ENCODE measurements at places on chromosomes 3 and 15.

GRCh38 chr3:22115581-22115980, 364.6 kb upstream of the ZNF385D start:
- no peak for DNase-seq

- peak; percentile 98 for DNase-seq
These were observed 119.6 kb downstream of the ASB7 start for GRCh38 chr15:100721758-100722550.

GRCh38 chr3:58200846-58201355, 9.9 kb downstream of the DNASE1L3 start:
- no peak for DNase-seq

DNA sequence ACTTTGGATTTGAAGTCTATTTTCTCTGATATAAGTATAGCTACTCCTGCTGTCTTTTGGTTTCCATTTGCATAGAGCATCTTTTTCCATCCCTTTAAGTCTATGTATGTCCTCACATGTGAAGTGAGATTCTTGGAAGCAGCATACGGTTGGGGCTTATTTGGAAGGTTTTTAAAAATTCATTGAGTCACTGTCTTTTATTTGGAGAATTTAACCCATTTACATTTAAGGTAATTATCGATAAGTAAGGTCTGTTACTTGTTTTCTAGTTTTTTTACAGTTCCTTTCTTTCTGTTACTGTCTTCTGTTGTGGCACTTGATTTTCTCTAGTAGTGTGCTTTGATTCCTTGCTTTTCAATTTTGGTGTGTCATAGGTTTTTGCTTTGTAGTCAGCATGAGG, 14.0 kb downstream of the RUBCN start:
- no peak for DNase-seq

- DNase-seq = no peak
These were observed 14.8 kb downstream of the CLK3 start for GRCh38 chr15:74630284-74631086.

DNA sequence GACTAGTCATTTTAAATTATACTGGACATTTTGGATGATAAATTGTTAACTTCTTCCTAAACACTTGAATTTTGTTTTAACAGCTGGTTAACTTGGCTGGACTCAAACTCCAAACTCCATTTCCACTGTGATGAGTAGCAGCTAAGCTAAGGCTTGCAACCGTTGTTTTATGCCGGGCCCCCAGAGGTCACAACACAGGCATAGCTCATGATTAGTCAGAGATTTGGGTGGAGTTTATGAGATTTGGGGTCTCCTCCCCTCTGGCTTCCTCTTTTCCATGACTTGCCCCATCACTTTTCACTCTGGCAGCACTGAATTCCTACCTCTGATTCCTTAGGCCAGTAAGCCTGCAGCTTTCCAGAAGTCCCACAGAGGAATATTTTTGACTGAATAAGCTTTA, 12.8 kb downstream of the THAP10 start:
- no peak for DNase-seq
